ENCODE measurements at places on chromosomes 2 and 18.

DNA sequence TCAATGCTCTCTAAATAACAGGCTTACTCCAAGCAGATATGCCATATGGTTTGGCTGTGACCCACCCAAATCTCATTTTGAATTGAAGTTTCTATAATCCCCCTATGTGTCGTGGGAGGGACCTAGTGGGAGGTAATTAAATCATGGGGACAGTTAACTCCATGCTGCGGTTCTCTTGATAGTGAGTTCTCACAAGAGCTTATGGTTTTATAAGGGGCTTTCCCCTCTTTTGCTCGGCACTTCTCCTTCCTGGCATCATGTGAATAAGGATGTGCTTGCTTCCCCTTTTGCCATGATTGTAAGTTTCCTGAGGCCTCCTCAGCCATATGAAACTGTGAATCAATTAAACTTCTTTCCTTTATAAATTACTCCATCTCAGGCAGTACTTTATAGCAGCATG, 302.7 kb upstream of the ZC3H15 start:
- DNase-seq, result no peak

- no peak for DNase-seq
Measured at GRCh38 chr2:197950724-197951123, 146.3 kb downstream of the PLCL1 start.

DNA sequence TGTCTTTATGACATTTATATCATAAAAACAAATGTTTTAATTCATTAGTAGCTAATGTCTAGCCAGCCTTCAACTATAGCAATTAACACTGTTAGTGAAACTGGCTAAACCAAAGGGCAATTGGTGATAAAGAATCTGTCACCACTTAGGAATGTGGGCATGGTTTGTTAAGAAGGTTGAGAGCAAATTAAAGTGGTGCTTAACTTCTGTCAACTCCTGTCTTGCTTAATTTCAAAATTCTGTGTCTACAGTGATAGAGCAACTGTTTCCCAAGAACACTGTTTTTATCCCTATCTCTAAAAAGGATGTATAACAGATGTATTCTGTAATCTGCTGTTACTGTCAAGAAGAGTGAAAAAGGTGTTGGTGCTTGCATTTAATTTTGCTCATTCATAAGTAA, 36.5 kb downstream of the CFAP36 start:
- no peak for DNase-seq

GRCh38 chr2:102619414-102620319, at the start of gene SLC9A2:
Gene SLC9A2, plus strand, starts transcription at chr2:102619553. Its CDS starts 296 bp downstream, at chr2:102619849.
- peak; percentile 25 for DNase-seq

DNA sequence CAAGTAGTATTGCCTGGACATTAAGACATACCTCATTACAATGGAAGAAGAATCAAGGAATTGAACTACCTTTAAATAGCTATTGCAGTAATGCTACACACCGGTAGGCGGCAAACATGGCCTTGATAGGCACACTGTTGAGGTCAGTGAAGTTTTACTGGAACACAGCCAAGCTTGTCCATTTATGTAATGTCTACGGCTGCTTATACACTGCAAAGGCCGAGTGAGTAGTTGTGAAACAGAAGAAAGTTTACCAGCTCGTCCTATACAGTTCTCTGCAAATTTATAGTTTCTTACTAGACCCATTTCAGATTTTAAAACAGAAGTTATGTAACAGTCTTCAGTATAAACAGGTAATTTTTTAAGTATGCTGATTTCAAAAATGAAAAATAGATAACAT, 38.8 kb downstream of the PPP4R1 start:
- DNase-seq, result peak; percentile 94

DNA sequence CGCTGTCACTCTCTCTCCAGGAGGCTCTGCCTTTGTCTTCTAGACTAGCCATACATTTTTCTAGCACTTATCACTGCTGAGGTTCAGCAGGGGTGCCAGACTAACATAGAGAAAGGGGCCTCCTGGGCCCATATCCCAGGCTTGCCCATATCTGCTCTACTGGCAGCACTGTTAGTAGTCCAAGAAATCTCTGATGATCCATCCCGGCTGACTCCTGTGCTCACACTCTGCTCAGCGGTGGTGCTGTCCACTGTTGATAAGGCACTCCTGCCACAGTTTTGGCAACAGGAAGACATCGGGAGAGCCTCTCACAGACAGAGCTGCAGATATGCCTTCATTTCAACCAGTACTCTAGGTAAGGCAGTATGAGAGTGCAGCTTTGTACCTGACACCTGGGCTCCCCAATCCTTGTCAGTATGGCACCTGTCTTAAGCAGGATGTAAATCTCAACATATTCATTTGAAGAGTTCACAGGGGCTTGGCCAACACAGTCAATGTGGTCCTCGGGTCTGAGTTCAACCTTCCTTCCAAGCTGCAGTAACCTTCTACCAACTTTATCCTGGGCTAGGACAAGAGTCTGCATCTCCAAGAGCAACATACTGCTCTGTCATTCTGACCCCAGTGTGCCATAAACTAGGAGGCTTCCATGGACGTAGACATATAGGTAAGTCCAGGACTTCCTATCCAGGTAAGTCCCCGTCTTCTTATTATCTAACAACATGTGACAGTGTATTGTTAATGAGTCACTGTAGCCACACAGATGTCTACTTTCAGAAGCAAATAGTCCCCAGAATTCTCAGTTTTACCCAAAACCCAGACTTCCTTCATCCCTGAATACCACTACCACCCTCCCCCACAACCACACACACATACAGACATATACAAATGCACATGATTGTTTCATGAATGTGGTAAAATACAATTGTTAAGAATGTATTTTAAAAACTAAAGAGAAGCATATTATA, 16.2 kb downstream of the KLF7 start:
- peak; percentile 23 for DNase-seq

- no peak for DNase-seq
Measured at GRCh38 chr18:21167641-21168377, 56.2 kb upstream of the ROCK1 start.

DNA sequence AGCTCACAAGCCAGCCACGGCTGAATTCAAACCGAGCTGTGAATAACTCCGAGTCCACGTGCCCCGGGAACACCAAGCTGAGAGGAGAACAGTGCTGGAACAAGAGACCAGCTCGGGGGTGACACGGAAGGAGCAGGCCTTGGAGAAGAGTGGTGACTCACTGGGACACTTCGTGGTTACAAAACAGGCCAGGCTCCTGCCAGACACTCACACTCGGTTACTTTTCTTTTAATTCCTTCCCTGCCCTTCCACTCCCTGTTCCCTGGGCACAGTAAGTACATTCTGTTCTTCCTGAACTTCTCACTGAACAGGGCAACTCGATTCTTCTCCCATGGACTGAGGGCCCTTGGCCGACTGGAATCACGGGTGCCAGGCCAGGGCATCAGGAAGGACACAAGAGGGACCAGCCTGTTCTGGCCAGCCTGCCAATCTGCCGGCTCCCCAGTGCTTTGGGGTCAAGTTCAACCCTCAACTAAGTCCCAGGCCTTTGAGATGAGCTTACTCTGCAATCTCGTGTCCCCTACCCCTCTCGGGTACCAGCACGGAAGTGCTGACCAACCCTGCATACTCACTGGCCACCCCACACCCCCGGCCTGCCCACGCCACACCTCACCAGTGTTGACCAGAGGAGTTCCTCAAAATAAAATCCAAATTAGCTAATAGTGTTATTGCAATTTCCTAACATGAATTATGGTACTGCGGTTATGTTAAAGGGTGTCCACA, 87.5 kb downstream of the TFCP2L1 start:
- DNase-seq, result no peak

DNA sequence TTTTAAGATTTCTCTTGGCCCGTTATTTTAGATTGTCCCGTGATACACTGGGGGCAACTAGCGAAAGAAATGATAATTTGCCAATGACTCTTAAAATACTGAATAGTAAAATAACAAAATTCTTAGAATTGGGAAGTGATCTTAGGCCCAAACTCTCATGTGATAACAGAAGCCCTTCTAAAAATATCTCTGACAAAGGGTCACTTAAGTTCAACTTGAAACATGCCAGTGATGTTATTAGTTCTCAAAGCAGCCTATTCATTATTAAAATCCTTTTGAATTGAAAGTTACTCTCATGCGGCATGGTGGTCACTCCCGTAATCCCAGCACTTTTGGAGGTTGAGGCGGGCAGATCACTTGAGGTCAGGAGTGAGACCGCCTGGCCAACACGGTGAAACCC, 920.9 kb downstream of the NRXN1 start:
- no peak for DNase-seq

- no peak for DNase-seq
Measured at GRCh38 chr18:44213293-44213692, 467.4 kb upstream of the SETBP1 start.

- DNase-seq, result no peak
Measured at GRCh38 chr2:44772131-44772530, 169.4 kb upstream of the SIX3 start.

DNA sequence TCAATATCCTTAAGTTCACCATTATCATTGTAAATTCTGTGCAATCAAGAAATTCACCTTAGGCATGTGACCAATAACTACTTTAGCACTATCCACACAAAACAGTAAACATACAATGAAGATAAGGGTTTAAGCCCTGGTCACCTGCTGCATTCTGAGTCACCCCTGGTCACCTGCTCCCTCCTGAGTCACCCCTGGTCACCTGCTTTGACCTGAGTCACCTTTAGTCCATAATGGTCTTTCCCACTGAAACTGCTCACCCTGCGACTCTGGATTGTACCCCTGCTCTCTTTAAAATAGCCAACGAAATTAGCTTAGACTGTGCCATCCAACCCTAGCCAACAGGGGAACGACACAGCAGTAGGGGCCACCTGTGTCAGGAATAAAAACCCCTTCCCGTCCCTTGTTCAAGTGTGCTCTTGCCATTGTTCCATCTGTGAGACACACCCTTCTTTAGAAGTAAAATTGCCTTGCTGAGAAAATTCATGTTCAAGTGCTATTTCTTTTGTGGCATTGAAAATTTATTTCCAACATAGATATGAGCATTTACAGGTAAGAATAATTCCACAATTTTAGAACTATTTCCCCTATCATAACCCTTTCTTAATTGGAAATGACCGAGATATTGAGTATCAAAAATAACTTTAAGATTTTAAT, 902.8 kb downstream of the DSC3 start:
- no peak for DNase-seq

- DNase-seq, result no peak
Measured at GRCh38 chr2:120660771-120661459, 74.8 kb upstream of the GLI2 start.

DNA sequence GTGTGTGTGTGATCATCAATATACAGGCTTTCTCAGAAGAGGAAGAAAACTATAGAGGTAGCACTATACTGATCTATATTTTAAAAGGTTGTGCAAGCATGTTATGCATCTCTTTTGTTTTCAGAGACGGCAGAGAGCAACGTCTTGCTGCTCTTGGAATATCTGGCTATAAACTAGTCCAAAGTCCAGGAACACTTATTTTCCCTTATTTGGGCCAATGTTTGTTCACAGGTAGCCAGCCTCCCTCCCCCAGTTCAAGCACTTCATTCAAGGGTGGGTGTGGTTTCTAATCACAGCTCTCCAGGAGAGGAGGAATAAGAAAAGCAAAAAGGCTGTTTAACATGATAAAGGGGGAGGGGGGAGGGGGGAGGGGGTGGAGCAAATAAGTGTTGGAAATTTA, 4.2 kb downstream of the FZD5 start:
- peak; percentile 91 for DNase-seq

GRCh38 chr2:85924522-85924921, 35.7 kb upstream of the ST3GAL5 start:
- DNase-seq, result no peak

GRCh38 chr2:227153758-227154486, 10.1 kb downstream of the COL4A4 start:
- no peak for DNase-seq

- DNase-seq, result no peak
Measured at GRCh38 chr2:67904566-67904965, 158.2 kb downstream of the C1D start.

DNA sequence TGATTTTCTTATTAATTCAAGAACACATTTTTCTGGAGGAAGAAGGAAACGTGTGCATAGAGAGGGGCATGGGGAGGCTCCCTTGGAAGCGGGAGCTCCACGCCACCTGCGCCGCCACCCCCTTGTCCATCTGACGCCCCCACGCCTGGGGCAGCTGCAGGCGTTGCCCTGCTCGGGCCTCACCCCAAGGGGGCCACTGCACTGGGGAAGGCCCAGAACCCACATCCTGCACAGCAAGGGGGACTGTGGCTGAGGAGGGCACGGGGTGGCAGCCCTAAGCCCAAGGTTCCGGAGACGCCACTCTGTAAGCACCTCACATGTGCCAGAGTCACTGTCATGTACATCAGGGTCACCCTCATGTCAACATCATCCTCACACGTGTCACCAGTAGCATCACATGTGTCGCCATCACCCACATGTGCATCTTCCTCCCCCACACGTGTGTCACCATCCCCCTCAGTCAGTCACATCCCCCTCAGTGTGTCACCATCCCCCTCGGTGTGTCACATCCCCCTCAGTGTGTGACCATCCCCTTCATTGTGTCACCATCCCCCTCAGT, 486.7 kb upstream of the SALL3 start:
- DNase-seq, result no peak
